ENCODE measurements at places on chromosomes 12 and 14.

DNA sequence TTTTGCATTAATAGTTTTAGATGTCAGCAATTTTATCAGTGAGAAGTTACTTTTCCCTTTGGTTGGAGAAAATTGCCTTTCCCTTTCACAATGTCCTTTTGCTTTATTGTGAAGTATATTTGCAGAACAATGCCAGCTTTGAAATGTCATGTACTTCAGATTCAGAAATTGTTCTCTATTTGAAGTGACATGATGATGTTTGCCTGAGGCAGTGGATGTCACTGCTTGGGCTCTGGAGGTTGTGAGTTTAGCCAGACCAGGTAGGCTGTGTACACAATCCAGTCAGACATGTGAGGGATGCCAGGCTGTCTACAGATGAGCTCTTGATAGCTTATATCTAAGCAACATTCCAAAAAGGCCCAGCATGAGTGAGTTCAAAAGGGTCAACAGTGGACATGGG lies 451.9 kb upstream of the FBXO33 start:
- DNase-seq: no peak

DNA sequence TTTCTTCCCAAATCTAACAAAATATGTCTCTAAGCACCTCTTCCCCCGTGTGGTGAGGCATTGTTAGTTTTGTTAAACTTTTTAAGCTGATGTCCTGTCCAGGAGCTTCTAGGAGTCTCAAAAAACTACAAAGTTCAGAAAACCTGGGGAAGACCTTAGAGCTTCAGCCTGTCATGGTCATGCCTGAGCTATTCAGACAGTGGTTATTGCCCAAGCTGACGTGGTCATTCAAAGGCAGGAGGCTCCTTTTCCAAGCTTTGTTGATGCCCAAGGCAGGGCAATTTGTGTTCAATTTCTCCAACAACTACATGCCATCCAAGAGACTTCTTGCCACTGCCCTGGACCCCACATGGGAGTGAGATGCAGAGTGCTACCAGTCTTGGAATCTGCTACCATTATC lies 5.8 kb upstream of the LYZ start:
- no peak for DNase-seq

GRCh38 chr12:96501133-96501761 lies 11.9 kb downstream of the CFAP54 start:
- DNase-seq: no peak

GRCh38 chr14:21025371-21026273 lies 761 bp upstream of the NDRG2 start:
- no peak for DNase-seq

GRCh38 chr14:102316338-102316742 lies 3.2 kb upstream of the ZNF839 start:
- no peak for DNase-seq

DNA sequence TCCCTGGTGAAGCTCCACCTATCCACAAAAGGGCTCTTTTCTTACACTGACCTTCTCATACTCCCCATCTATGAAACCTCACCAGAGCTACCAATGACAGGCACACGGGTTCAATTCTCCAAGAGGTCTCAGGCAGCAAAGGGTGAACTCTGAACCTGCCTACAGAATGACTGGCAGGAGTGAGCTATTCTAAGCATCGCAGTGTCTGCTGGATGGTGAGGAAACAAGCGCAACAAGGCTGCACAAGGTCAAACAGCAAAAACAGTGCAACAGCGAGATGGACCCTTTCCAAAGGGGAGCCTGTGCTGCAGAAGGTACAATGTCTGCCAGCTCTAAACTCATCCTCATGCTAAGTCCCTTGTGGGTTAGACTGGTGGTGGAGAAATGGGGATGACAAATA lies 22.0 kb downstream of the TMCC3 start:
- no peak for DNase-seq

- DNase-seq: no peak
Observed at GRCh38 chr12:64706306-64706705, 52.9 kb downstream of the GNS start.

GRCh38 chr14:26606729-26607312 lies 9.0 kb upstream of the NOVA1 start:
- no peak for DNase-seq

GRCh38 chr14:89349171-89350008 lies 67.6 kb downstream of the FOXN3 start:
- no peak for DNase-seq

- no peak for DNase-seq
Observed at GRCh38 chr12:59093073-59093772, 172.9 kb upstream of the LRIG3 start.

DNA sequence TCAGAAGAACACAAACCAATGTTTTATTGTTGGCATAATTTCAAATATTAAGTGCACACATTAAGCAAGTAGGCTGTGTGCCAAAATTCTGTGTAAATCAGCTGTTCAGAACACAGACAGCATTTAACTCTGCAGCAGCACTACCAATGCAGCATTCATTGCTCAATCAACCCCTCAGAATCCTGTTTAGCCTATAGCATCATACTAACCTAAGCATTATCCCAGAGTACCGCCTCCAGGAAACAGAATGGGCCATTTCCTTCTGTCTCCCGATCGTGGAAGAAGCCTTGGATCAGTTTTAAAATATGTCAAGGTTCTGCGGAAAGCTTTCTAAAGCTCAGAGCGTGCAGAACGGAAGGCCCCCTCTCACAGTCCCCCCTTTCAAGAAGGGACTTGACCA lies 3.3 kb downstream of the IL26 start:
- DNase-seq: no peak

- DNase-seq: no peak
Observed at GRCh38 chr12:1011091-1011490, 20.1 kb downstream of the ERC1 start.

GRCh38 chr14:52268279-52269061 lies 972 bp downstream of the PTGDR start:
- no peak for DNase-seq

- no peak for DNase-seq
Observed at GRCh38 chr12:90151491-90152015, 442.9 kb upstream of the ATP2B1 start.

GRCh38 chr12:6083601-6084000 lies 40.9 kb downstream of the VWF start:
- DNase-seq: no peak

- no peak for DNase-seq
Observed at GRCh38 chr14:36950812-36951211, 221.6 kb downstream of the SLC25A21 start.

DNA sequence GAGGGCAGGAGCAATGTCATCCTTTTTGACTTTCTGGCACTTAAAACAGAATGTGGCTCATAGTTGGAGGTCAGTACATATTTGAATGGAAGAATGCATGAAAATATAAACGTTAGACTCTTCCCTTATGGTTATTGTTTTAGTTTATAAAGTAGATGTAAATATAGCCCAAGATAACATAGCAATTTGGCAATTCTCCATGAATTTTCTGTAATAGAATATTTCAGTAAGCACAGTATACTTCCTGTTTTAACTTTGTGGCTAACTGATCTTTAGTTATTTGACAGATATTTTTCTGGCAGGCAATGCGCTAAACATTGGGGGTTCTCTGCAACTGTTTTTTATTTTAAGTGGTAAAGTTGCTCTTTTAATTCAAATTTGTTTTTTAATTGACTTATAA lies 763.0 kb downstream of the NRXN3 start:
- DNase-seq: no peak

GRCh38 chr12:74984631-74985030 lies 225.0 kb downstream of the KCNC2 start:
- no peak for DNase-seq

- DNase-seq: no peak
Observed at GRCh38 chr14:99586054-99586760, 17.8 kb downstream of the CCDC85C start.

- no peak for DNase-seq
Observed at GRCh38 chr12:76852106-76852505, 26.7 kb downstream of the CSRP2 start.

GRCh38 chr12:12486661-12487240 lies 75.9 kb downstream of the DUSP16 start:
- no peak for DNase-seq

DNA sequence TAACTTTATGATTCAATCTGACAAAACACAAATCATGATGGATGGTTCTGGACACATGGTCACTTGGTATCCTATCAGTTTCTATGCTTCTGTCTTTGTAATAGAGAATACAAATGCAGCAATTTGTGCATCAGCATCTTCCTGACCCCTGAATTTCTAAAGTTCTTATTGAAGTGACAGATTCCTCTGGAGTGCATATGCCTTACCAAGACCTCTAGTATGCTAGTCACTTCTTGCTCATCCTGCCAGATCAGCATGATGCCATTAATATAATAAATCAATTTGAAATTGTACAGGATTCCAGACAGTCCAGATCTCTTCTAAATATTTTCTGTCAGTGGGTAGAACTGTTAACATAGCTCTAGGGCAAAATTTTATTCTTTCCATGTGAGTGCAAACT lies 40.6 kb upstream of the GLIPR1 start:
- no peak for DNase-seq

DNA sequence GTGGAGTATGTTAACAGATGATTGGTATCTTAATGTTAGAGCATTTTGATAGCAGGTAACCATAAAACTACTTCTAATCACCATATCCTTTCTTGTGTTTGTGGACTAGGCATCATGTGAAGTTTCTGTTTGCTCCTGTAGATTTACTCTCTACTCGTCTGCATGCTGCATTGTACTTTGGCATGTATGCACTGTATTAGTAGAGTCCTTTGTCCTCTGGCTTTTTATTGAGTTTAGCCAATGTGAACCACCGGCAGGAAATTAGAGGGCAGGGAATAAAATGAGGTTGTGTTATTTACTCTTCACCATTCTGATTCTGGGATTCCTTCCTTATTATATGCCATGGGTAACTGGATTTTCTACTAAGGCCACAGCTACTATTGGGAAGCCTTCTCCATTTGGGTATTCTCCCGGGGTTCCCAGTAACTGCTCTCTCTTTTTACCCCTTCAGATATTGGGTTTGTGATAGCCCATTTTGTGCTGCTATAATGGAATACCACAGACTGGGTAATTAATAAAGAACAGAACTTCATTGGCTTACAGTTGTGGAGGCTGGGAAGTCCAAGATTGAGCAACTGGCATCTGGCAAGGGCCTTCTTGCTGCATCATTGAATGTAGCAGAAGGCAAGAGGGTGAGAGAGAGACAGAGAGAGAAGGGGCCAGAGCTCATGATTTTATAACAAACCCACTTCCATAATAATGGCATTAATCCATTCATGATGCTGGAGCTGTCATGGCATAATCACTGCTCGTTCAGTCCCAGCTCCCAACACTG lies 22.4 kb downstream of the FAM177A1 start:
- no peak for DNase-seq

DNA sequence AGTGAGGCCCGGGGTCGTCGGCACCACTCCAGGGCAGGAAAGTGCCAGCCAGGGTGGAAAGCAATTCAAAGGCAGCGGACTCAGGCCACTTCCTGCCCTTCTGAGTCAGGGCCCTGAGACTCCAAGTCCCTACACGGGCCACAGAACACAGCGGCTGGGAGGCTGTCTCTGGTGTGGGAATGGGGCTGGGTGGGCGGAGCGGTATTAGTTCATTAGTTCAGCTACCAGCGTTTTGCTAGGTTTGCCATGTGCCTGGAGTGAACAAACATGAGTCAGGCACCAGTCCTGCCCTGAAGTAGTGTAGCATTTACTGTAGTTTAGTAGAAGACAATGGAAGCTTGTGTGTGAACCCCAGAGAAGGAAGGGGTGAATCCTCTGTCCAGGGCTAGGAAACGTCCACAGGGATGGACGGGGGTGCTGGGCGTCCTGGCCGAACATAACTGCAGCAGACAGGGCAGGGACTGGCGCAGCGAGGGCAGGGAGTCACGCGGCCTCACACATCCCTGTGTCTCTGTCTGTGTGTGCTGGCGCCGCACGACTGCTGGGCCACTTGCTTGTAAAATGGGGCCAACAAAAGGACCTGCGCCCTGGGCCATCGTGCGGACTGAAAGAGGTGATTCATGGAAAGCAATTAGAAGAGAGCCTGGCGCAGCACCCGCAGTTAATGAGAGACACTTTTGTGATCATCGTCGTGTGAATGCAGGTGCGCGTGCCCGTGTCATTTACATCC lies 186.4 kb upstream of the PRMT8 start:
- no peak for DNase-seq

DNA sequence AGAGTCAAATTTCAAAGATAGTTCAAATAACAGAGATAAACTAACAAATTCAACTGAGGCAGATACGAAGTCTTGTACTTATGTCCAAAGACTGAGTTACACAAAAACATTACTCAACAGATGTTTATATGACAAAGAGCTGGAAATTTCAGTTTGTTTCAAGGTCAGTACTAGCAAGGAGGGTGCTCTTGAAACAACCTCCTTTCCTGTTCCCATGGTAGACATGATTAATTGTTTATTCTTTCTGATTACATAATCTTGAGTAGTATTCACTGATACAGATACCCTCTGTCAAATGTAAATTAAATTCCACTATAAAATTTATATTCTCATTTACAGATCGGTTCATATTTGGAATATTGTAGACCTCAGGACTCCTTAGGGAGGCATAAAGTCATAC lies 23.4 kb downstream of the TSPAN8 start:
- no peak for DNase-seq

GRCh38 chr12:79655036-79655435 lies 35.7 kb downstream of the PAWR start:
- no peak for DNase-seq

GRCh38 chr12:12319451-12320183 lies 30.4 kb downstream of the MANSC1 start:
- DNase-seq: no peak

DNA sequence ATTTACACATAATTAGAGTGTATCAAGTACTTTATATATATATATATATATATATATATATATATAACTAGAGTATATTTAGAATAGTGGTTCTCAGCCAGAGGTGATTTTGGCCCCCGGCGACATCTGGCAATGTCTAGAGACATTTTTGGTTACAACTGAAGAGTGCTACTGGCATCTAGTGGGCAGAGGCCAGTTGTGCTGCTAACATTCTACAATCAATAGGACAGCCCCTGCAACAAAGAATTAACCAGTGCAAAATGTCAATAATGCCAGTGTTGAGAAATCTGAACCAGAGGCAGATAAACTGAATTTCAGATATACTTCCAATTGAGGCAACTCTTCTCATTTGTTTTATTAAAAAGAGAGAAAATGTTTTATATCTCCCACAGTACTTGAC lies 8.9 kb downstream of the GTF2A1 start:
- no peak for DNase-seq

GRCh38 chr14:55399852-55400251 lies 11.8 kb downstream of the ATG14 start:
- no peak for DNase-seq

DNA sequence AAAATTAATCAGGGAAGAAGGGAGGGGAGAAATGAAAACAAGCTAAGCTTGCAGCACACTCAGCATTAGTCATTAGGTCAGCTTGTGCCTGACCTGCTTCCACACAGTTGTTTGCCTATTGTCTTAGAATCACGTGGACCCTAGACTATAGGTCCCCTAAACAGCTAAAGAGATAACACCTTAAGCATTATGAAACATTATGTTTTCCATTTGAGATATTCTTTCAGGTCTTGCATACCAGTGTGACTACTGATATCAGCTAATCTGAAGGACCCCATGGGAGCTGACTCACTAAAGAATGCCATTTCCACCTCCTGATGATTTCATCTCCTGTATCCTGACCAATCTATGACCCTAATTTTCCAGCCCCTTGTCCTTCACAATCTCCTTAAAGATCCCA lies 154.1 kb upstream of the FUT8 start:
- no peak for DNase-seq
